HCT116 (cell line): ENCODE measurements at places on chromosomes 5 and 9.

GRCh38 chr9:132826621-132827365 is 51.3 kb downstream of the AK8 start:
- no peak for DNase-seq

DNA sequence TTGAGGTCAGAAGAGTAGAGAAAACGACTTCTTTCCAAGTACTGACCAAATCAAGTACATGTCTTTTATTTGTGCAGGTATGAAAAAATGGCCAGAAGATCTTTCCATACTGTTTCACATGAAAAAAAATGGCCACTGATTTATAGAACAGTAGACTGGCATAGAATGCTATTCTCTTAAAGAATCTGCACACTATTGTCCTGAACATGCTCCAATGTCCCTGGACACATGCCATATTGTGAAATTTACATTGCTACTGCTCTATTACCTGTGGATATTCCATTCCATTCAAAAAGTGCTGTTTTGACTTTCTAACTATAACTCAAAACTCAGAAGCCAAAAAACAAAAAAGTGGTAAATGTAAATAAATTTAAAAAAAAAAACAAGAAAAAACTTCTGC is 60.6 kb downstream of the FBXL17 start:
- no peak for DNase-seq

GRCh38 chr9:134890155-134890495 is 9.5 kb downstream of the FCN2 start:
- no peak for DNase-seq

DNA sequence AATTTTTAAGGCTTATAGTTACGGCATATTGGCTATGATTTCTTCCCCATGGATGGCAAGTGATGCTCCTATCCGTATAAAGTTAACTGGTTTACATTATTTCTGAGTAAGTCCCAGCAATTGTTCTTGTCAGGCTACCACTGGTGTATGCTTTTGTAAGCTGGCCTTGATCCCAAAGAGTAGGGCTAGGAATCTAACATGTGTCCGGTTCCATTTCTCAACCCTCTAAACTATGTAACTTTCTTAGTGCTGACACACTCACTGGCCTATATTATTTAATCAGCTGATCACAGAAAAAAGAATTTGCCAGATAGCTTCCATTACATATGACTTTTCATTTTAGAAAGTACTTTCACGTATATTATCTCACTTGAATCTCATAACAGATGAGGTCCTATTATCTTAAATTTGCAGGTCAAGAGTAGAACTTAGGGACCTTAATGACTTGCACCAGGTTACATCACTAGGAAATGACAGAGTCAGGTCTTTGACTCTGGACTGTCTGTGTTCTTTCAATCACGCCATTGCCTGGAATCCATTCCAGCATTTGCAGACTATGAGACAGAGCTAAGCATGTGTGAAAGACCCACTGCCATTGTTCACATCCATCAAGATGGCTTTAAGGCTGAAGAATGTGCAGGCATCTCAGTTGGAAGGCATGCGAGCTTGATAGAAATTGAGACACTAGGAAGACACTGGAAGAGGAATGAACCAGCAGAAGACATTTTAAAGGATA is 362.9 kb downstream of the ARRDC3 start:
- DNase-seq: no peak

- no peak for DNase-seq
Measured at GRCh38 chr9:131700076-131700475, 39.8 kb downstream of the RAPGEF1 start.

GRCh38 chr9:121221664-121222055 is 20.0 kb upstream of the RAB14 start:
- no peak for DNase-seq

DNA sequence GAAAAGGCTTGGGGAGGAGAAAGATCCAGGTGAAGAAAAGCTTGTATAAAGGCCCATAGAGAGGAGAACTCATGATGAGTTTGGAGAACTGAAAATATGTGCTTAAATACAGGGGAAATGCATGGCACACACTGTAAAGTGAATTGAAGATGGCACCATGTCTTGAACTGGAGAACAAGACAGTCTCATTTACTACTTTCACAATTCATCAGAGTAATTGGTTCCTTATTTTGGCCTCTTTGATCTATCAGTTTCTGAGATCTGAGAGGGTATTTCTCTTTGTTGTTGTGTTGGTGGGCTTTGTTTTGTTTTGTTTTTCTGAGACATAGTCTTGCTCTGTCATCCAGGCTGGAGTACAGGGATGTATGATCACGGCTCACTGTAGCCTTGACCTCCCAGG is 98.2 kb downstream of the CEMIP2 start:
- no peak for DNase-seq

GRCh38 chr5:27129926-27130325 is 91.5 kb upstream of the CDH9 start:
- DNase-seq: no peak

DNA sequence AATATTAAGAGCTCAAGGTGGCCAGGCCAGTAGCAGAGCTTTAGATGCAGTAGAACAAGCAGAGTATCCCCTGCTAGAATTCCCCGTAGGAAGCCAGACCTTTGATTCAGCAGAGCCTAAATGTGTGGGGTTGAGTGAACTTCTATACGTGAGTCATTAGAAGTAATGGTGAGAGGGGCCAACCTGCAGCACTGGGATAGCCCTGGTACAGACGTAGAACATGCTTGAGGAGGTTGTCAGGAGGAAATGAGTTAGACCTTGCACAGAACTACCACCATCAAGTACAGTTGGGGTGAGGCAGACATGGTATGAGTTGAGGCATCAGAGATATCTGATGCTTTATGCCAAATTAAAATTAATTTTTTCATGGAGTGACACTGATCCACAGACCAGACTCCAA is 42.0 kb downstream of the PDCD1LG2 start:
- DNase-seq: no peak

DNA sequence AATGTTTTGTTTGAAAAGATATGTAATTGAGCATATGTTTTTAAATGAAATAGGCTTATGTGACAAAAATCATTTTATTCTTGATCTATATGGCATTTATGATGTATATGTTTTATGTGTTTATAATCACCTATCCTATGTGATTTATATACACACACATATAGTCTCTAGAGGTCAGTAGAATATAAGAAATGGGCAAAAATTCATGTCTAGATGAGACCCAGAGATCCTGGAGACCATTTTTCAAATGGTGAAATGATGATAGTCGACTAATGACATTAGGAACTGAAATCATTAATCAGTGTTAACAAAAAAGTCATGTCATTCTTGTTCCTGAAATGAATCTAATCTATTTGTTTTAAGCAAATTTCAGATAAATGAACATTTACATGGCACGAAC is 709.2 kb upstream of the WWC1 start:
- DNase-seq: no peak

GRCh38 chr5:128002425-128002824 is 81.1 kb upstream of the SLC12A2 start:
- DNase-seq: no peak

DNA sequence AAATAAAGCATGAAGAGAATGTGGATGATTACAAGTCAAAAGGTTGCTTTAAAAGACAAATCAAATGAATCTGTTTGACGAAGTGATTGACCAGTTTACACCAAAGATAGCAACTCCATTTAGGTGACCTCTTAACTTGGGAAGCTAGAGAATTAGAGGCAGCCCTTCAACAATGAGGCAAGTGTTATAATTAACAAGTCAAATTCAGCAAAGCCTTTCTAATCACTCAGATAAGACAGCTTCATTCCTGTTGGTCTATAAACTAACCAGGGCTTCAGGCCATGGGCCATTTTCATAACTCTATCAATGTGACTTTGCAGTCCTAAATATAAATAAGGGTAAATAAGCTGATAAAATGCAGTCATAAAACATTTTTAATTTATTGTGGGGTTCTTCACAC is 712.2 kb upstream of the SEMA6A start:
- no peak for DNase-seq

- peak; percentile 59 for DNase-seq
Measured at GRCh38 chr9:26809795-26810194, 82.8 kb downstream of the CAAP1 start.

- DNase-seq: no peak
Measured at GRCh38 chr9:134659688-134660131, 18.1 kb downstream of the COL5A1 start.

DNA sequence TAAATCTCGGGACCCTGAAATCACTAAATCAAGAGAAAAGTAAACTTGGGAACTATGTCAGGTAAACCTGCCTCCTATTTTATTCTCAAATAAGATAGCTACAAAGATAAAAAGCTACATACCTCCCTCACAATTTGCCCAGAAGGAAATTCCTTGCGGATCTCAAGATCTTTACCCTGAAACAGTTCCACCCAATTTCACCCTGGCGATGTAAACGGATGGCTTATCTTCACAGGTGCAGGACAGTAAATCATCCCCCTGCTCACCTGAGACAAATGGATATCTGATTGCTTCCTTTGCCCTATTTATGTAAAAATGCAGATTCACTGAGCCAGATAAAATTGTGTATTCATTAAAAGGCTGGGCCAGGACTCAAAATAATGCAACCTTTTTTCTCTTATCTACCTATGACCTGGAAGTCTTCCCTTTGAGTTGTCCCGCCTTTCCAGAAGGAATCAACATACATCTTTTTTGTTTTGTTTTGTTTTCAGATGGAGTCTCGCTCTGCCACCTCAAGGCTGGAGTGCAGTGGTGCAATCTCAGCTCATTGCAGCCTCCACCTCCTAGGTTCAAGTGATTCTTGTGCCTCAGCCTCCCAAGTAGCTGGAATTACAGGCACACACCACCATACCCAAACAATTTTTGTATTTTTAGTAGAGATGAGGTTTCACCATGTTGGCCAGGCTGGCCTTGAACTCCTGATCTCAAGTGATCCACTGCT is 13.8 kb downstream of the TMEM267 start:
- no peak for DNase-seq

GRCh38 chr5:108504974-108505373 is 123.1 kb upstream of the FBXL17 start:
- no peak for DNase-seq

GRCh38 chr9:129570450-129571297 is 50.2 kb downstream of the C9orf50 start:
- DNase-seq: peak; percentile 70

GRCh38 chr9:78252616-78253015 is 16.7 kb downstream of the CEP78 start:
- no peak for DNase-seq

GRCh38 chr5:41925555-41925951 is 472 bp downstream of the FBXO4 start:
- DNase-seq: no peak

- DNase-seq: no peak
Measured at GRCh38 chr9:114451707-114452031, 53.6 kb downstream of the WHRN start.

- no peak for DNase-seq
Measured at GRCh38 chr9:99787556-99787955, 34.1 kb upstream of the NR4A3 start.

DNA sequence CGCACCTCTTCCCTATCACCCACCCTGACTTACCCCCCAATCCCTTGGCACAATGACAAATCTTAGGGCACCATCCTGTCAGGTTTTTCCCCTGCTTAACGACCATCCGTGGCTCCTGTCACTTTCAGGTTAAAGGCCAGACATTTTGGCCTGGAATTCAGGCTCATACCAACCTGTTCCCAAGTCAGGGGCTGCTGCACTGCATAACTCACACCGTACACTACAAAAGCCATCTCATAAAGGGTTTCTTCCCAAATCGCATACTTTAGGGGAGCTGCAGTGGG is 7.5 kb upstream of the AKNA start:
- no peak for DNase-seq

- DNase-seq: no peak
Measured at GRCh38 chr5:117058740-117059139, 484.1 kb upstream of the SEMA6A start.

- DNase-seq: no peak
Measured at GRCh38 chr5:133304707-133305216, 252.9 kb downstream of the HSPA4 start.

GRCh38 chr9:120587328-120587727 is 7.4 kb upstream of the CDK5RAP2 start:
- no peak for DNase-seq

DNA sequence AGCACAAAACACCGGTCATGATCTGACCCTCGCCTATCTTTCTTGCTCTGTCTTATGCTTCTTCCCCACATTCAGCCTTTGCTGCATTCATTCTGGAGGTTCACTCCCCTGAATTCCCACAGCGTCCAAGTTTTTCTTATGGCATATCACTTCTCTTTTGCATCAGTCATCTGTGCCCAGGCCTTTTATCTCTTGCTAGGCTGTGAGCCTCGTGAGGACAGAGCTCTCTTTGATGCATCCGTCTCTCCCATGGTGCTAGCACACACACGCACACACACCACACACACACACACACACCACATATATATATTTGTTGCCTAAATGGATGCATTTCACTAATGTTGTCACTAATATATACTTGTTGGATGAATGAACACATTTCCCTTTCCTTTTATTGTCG is 45.8 kb upstream of the ATG10 start:
- no peak for DNase-seq

- no peak for DNase-seq
Measured at GRCh38 chr5:58381566-58381965, 78.3 kb downstream of the PLK2 start.

DNA sequence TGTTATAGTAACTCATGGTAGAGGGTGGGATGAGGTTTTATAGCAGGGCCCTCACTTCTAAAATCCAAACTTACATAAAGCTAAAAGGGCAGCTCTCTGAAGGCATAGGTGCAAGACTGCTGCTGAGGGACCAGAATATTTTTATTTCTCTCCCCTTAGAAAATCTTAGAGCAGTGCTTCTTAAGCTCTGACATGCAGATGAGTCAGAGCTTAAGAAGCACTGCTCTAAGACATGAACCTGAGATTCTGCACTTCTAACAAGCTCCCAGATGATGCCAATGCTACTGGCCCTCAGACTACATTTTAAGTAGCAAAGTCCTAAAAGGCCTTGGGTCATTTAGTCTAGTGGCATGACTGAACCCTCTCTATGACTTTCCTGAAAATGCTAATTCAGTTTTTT is 97.6 kb upstream of the SPRY4 start:
- DNase-seq: no peak

GRCh38 chr5:135400866-135401265 is 1.8 kb upstream of the MACROH2A1 start:
- no peak for DNase-seq

DNA sequence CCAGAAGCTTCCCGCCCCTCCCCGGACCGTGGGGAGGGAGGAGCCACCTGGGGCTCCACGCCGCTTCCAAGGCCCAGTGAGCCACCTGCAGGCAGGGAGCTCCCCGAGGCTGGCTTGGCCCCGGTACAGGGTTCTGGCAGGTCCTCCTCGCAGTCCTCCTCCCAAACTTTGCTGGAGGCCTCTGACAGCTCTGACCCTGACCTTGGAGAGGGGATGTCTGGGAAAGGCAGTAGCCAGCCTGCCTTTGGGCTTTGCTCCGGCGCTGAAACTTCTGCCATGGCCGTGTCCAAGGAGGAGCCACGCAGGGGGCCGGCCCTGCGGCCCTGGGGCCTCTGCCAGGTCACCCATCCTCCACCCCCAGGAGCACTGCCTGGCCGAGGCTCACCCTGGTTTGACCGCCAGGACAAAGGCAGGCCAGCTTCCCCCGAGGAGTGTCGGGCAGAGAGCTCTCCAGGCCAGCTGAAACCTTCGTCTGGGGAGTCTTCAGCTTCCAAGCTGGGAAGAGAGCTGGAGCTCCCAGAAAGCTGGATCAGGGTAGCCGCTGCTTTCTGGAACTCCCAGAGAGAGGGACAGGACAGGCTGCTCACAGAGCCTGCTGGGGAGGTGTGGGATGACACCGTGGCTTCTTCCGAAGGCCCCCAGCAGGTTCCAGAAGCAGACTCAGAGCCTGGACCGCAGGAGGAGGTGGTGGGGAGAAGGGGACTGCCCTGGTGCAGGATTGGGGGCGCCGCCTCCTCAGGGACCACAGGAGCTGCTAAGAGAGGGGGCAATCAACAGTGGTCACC is 9.0 kb upstream of the QSOX2 start:
- DNase-seq: no peak
